ENCODE measurements at places on chromosomes 3 and 15.

- DNase-seq: no peak
Observed at GRCh38 chr3:161770484-161771386, 274.1 kb downstream of the OTOL1 start.

DNA sequence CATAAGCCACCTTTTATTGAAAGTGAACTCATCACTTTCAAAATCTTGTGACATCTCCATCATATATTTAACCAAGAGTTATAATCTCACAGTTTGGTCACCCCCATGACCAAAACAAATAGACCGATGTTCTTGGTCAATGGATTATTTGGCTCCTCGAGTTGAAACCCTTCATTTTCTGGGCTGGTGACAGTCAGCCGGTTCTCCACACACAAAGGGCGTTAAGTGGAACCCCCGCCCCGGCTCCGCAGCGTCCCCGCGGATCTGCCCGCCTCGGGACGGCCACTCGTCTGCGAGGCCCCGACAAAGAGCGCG lies 772 bp downstream of the TSPAN3 start:
- no peak for DNase-seq

DNA sequence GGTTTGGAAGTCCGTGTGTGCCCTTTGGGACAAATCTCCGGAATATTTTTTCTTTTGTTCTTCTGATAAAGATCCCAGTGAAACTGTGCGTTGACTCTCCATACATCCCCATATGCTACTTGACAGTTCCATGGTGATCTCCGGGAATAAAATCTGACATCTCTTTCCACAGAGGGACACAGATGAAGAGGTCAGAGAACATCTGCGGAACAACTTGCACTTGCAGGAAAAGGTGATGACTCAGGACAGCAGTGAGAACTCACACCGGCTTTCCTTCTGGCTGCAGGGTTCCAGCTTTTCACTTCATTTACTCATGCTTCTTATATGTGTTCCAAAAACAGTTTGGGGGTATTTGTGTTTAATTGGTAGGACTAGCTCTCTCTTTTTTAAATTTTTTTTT lies 157.5 kb upstream of the CHRM5 start:
- DNase-seq: no peak

- DNase-seq: no peak
Observed at GRCh38 chr15:66419471-66419870, 32.8 kb downstream of the MAP2K1 start.

- DNase-seq: no peak
Observed at GRCh38 chr15:54307252-54307902, 329.1 kb downstream of the UNC13C start.

DNA sequence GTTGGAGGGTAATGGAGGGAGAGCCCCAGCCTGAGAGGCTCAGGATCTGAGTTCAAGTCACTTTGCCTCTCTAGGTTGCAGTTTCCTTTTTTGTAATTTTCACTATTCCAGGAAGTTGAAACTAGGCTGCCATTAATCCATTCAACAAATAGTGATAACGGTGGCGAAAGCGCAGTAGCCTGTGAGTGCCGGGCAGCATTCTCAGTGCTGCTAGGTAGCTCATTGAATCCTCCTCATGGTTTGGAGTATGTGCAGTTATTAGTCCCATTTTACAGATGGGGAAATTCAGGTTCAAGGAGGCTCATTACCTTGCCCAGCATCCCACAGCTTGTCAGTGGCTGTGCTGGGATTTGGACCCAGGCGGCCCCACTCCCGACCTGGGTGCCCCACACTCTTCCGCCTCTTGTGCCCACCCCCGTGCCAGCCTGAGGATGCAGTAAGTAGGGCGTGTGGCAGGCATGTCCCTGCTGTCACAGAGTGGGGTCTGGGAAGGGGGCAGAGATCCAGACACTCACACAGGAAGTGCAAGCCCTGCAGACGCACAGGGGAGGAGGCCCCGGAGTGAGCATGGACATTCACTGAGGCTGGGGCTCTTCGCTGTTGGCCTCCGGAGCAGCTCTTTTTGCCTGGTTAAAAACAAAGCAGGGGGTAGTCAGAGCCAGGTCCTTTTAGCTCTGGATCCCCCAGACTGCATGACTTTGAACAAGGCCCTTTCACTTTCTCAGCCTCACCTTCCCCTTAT lies 58.8 kb downstream of the SLC6A6 start:
- no peak for DNase-seq

DNA sequence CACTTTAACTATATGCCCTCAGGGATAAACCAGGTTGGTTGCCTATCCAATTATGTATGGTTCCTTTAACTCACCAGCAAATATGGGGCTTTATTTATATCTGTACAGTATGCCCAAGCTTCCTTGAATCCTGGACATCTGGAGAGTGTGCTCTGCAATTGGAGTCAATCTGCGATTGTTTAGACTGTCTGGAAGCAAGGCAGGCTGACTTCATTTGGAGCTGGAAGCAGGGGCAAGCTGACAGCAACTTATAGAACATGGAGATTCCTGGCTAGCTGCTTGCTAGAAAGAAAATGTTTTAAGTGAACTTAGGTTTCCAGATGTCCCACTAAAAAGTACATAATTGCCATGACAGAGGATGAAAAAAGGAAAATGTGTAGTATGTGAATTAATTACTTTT lies 63.7 kb upstream of the TPRG1 start:
- no peak for DNase-seq

GRCh38 chr3:68751888-68752287 lies 180.5 kb downstream of the TAFA4 start:
- no peak for DNase-seq

DNA sequence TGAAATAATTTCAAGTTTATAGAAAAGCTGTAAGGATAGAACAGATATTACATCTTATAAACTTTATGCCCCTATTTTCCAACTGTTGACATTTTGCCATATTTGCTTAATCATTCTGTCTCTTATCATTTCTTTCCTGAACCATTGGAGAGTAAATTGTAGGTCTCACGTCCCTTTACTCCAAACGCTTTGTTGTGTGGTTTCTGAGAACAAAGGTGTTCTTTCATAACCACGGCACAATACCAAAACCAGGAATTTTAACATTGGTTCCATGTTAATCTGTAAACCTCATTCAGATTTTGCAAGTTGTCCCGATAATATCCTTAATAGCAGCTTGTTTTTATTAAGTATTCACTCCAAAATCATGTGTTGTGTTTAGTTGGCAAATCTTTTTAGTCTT lies 134.8 kb downstream of the AKAP13 start:
- DNase-seq: no peak

- DNase-seq: no peak
Observed at GRCh38 chr15:25801586-25802284, 61.4 kb downstream of the ATP10A start.

GRCh38 chr3:101725890-101726275 lies 1.5 kb downstream of the CEP97 start:
- DNase-seq: no peak

DNA sequence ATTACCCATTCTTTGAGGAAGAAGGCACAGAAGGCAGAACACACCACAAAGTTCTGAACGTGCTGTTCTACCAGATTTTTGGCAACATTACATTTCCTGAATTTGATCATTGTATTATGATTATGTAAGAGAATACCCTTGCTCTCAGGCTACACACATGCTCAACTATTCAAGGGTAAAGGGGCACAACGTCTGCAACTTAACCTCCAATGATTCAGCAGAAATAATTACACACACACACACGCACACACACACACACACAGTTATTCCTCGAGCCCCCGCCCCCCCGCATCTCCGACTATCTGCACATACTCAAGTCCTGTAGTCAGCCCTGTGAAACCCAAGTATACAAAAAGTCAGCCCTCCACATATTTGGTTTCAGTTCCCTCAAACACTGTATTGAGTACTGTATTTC lies 26.8 kb downstream of the RPN1 start:
- DNase-seq: no peak

DNA sequence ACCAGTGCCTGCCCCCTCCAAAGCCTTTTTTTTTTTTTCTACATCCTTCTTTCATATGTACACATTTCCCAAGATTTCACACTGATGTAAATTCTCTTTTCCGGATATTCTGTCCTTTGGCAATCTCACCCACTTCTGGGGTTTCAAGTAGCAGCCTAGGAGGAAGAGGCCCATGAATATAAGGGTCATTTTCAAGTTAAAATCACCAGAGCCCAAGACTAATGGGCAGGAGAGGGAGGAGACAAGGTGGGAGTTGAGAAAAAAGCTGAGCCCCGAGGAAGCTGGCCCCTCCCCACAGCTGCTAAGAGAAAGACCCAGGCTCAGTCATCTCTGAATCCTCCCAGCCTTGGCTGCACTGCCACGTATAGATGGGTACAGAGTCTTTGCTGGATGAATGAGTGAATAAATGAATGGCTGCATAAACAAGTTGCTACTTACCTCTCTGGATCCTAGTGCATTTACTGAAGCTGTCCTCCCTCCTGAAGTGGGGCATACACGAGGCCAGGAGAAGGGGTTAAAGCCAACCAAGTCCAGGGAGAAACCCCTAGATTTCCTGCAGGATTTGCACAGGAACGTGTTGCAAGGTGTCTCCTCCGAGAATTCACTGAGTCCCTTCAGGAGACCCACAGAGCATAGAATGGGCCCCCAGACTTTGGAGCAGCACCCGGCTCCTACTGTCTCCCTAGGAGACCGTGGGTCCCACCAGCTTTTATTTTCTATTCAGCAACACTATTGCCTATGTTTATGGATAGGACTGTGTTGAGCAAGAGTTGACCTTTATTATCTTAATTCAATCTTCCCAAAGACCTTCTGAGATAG lies 100.8 kb upstream of the LIPC start:
- DNase-seq: no peak

- no peak for DNase-seq
Observed at GRCh38 chr3:84100861-84101260, 857.9 kb upstream of the CADM2 start.

DNA sequence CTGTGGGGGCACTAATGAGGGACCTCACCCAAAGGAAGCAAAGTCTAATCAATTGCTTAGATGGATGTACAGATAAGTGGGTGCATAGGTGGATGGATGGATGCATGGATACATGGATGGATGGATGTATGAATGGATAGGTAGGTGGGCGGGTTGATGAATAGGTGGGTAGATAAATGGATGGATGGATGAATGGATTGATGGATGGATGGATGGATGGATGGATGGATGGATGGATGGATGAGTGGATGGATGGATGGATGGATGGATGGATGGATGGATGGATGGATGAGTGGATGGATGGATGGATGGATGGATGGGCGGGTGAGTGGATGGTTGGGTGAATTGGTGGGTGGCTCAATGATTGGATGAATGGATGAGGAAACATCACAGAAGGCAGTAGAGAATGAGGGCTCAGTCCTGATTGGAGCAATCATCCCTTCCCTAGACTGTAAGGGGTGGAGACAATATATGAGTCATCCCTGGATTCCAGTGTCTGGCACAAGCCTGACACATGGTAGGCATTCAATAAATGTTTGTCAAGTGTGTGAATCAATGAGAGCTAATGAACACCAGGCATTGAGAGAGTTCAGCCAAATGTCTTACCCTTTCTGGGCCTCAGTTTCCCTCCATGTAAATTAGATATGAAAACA lies 40.4 kb upstream of the PXYLP1 start:
- DNase-seq: no peak

DNA sequence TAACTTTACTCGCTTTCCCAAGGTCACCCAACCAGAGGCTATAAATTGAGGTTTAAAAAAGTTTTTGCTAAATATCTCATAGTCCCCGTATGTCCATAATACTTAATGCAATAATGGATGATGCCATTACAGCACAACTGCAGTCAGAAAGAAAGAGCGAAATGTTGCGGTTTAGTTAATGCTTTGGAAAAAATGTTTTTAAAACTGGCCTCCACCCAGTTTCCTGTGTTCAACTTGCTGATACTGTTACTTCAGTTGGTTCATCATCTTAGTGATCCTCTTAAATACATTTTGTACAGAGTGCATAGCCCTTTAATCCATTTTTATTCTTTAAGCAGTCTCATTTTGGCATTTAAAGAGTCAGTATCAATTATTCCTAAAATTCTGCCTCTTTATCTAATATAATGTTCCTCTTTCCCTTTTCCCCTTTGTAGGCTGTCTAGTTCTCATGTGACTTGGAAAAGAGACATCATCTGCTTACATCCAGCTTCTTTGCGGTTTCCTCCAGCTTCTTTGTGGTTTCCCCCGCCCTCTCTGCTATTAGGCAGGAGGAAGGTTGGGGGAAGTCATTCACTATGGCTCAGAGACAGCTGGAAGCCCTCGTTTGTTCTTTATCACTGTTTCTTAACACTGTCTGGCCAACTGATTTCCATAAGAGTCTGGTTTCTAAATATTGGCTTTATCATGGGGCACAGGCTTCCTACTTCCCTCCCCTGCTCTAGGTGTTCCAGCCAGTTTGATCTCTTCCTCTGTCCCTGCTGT lies 154.3 kb downstream of the GOLIM4 start:
- DNase-seq: no peak

- DNase-seq: no peak
Observed at GRCh38 chr3:67832817-67833216, 178.4 kb upstream of the SUCLG2 start.

DNA sequence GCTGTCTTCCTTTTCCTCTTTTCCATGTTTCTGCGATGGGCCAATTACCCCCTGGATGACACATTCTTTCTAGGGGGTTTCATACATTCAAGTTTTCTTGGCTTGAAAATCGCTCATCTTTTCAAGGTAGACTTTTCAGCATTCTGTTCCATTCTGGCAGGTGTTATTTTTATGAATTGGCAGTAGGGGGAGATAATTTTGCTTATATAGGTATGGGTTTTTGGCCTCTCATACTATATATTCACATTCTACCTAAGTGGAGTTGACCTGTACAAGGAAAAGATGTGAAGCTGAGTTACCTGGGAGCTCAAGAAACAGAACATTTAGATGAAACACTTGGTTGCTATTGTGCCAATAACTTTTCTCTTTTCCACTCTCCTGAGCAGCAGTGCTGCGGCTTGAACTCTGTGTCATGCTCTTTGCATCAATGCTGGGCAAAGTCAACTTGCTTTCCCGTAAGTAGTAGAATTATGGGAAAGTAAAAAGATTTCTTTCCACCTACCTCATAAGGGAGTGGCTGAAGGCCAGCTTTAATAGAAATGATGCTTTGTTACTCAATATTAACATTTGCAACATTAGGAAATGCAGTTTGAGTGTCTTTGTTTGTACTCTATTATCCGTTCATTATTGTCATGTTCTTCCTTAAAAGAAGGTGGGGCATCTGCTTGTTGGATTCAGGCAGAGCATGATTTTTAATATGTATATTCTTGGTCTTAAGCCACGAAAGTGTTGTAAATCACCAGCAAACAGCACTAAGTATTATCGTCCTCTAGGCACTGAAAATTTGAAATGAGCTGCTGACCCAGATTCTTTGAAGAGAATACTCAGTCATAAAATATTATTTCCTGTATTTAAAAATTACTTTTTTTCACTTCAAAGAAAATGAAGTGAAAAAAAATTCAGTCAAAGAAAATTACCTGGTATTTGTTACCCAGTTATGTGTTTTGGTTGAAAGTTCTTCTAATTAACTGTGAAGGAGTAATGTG lies 27.7 kb upstream of the MFSD1 start:
- no peak for DNase-seq

GRCh38 chr3:12590096-12590495 lies 33.2 kb downstream of the MKRN2 start:
- no peak for DNase-seq

- no peak for DNase-seq
Observed at GRCh38 chr3:73503781-73504180, 121.0 kb downstream of the PDZRN3 start.

DNA sequence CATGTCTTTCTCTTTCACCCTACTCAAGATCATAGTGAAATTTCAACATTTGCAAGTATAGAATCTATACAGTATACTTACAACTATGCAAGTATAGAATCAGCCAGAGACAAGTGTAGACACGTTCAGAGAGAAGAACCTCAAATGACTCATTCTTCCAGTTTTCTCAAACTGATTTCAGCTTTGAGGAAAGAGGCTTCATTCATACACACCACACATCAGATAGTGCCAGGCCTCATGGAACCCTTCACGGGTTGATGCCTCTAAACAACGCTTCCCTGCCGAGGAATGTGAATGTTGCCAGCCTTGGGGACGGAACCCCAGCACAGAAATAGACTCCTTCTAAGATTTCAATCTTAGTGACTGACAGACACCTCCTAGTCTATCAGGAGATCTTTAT lies 135.7 kb downstream of the FOXP1 start:
- no peak for DNase-seq
